ENCODE measurements at places on chromosomes 3 and 15. TPM values are rescaled to one million over a fixed set of nuclear protein-coding genes. Genes with fewer than 3 reads are reported as not detected.

Gene KBTBD13
- not detected for total RNA-seq

Gene TRIM71
- not detected for total RNA-seq

Gene GRAMD2A
- 0.43 TPM for total RNA-seq

Gene MYRIP
- total RNA-seq: 2.7 TPM

Gene FBXO45
- 22.0 TPM for total RNA-seq

Gene SAXO2
- not detected for total RNA-seq

Gene COL6A5
- total RNA-seq: not detected

DNA sequence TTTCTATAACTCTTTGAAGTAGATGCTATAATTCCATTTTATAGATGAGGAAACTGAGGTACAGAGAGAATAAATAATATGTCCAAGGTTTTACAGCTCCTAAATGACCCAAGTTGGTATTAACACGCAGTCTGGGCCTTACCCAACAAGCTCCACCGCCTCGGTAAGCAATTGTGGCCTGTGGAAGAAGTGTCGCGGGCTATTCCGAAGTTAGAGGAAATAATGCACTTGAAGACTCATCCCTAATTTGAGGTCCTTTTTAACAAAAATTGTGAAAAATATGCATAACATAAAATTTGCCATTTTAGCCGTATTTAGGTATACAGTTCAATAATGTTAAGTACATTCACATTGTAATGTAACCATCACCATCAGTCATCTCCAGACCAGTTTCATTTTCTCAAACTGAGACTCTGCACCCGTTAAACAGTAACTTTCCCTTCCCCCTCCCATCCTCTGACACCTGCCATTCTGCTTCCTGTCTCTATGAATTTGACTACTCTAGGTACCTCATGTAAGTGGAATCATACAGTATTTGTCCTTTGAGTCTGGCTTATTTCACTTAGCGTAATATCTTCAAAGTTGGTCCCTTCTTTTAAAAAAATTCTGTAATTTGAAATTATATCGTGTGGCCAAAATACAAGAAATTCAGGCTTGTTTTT is 18.2 kb downstream of the IDH3A start:
- DNase-seq: no peak

- DNase-seq: no peak
Measured at GRCh38 chr3:29275309-29275708, 5.6 kb upstream of the RBMS3 start.

GRCh38 chr15:100862162-100862561 is 17.5 kb upstream of the ALDH1A3 start:
- DNase-seq: no peak

GRCh38 chr3:30577788-30578187 is 28.6 kb upstream of the TGFBR2 start:
- DNase-seq: no peak

GRCh38 chr3:143413372-143413771 is 293.8 kb downstream of the CHST2 start:
- no peak for DNase-seq

DNA sequence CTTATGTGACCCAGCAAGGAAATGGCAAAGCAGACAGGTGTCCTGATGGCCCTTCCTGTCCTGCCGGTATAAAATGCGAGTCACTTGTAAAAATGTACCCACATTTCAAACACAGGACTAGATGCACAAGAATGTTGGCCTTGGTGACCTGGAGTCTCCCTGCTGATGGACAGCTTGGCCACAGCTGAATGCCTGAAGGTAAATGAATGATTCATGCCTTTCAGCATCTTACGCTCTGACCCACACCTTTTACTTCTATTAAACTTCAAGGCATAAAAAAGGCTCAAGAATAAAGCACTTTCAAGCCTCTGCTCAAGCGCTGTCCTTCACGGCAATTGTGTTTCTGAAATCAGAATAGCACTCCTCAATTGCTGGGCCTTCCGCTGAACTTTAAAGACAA is 228.0 kb upstream of the SLCO3A1 start:
- DNase-seq: no peak

- no peak for DNase-seq
Measured at GRCh38 chr3:154195620-154196356, 74.6 kb downstream of the ARHGEF26 start.

- DNase-seq: no peak
Measured at GRCh38 chr15:38176155-38176554, 76.5 kb upstream of the SPRED1 start.

GRCh38 chr15:71333839-71334238 is 218.6 kb downstream of the THSD4 start:
- no peak for DNase-seq

DNA sequence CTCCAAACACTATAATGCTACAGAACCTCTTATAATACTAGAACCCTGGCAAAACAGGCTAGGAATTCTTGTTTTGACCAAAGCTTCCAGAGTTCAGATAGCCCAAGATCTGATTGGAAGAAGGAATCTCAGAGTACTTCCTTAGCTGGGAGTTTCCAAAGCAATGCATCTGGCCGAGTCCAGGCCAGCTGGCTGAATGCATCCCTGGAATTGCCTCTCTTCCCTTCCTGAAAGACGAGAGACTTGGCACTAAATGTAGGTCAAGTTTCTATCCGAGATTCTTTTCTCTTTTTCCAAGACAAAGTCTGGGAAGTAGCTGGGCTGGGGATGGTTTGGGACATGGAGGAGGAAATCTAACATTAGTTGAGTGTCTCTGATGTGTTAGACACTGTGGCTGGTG is 68.7 kb upstream of the ADPGK start:
- DNase-seq: no peak

- no peak for DNase-seq
Measured at GRCh38 chr15:58398643-58399042, 33.1 kb upstream of the LIPC start.

GRCh38 chr15:29285386-29285785 is 15.8 kb upstream of the NSMCE3 start:
- no peak for DNase-seq
